ENCODE measurements at places on chromosomes 16 and 17. TPM values are rescaled to one million over a fixed set of nuclear protein-coding genes. Genes with fewer than 3 reads are reported as not detected.

GRCh38 chr16:73482310-73482709 is 434.4 kb upstream of the ZFHX3 start:
- DNase-seq: no peak

- no peak for DNase-seq
Measured at GRCh38 chr17:56756536-56756935, 77.2 kb downstream of the C17orf67 start.

ABI3 gene
- 57.8 TPM for total RNA-seq

- DNase-seq: peak; percentile 68
Measured at GRCh38 chr17:19762515-19762961, 14.4 kb upstream of the ALDH3A1 start.

MRPL38 gene
- total RNA-seq: 128 TPM

- DNase-seq: no peak
Measured at GRCh38 chr16:86069736-86070298, 170.9 kb downstream of the IRF8 start.

CCL17 gene
- total RNA-seq: not detected

RPA1 gene
- 64.4 TPM for total RNA-seq

DNA sequence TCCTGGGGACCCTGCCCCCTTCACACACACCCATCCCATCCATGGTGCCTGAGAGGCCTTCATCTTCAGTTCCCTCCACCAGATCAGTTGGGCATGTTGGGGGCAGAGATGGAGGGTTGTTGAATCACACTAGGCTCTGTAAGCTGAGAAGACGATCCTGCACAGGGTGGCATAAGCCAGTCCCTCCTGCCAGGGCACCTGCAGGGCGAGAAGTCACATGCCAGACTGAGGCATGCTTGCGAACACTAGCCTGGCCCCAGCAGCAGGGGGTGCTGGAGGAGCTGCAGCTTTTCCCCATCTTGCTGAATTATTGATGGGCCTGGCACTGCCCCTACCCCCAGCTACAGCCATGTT is 6.1 kb upstream of the TBX2 start:
- DNase-seq: no peak

DNA sequence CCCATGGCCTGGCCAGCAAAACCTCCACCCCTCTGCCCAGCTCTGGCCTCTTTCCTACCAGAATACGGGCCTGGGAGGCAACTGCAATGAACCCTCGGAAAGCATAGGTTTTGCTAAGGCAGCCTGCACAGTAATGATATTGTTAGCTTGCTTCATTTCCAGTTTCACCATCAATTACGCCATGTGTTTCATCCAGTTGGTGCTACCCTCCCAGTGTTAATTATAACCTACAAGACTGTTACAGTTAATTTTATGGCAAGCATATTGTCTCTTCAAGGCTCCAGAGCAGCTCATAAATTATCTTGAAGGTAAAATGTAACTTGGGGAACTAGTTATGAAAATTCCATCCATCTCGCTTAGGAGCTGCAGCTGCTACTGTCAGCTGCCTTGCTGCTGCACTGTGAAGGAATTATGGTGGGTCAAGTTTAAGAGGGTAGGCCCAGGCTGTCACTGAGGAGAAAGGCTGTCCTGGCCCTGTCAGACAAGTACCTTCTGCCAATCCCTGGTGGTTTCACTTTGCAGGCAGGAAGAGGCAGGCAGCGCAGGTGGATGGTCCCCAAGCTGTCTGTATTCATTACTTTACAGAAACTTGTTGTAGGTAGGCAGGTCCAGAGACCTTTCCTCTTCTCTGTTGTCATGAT is 242.9 kb downstream of the FTO start:
- no peak for DNase-seq

P2RX5 gene
- total RNA-seq: 94.5 TPM

CHST5 gene
- not detected for total RNA-seq

DNA sequence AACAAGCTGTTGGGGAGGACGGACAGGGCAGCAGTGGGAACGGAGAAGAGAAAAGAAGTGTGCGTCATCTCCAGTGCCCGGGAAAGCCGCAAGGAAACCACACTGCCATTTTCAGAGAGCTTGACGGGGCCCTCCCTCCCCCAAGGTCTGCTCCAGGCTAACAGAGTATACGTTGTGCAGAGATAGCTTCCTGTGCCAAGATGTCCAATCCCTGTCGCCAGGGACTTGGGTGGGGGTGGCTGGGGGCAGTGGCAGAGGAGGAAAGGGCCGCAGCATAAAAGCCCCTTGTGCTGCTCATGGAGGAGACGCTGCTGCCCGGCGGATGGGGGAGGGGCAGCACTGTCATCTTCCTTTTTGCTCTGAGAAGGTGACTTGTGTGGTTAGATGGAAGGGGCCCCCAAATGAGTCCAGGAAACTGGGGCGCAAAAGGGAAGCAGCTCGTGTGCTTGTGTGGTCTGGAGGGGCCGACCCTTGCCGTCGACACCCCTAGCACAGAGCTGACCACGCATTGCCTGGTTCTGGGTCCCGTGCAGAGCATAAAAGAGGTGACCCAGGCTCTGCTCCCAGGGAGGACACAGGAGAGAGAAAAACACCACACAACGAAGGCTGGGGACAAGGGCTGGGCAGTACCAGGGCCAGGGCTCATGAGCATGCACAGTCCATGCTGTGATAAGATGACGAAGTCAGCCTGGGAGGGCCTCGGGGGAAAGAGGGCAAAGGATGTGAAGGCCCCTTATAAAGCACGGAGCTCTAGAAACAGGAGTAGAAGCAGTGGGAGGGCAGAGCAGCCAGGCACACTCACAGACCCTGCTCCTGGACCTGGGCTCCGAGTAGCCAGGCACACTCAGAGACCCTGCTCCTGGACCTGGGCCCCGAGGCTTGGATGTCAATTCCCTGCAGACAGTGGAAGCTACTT is 372.7 kb downstream of the SLC39A11 start:
- peak; percentile 39 for DNase-seq

ST6GALNAC1 gene
- total RNA-seq: 1.4 TPM

- no peak for DNase-seq
Measured at GRCh38 chr17:82078433-82078832, 12.8 kb upstream of the DUS1L start.

DNA sequence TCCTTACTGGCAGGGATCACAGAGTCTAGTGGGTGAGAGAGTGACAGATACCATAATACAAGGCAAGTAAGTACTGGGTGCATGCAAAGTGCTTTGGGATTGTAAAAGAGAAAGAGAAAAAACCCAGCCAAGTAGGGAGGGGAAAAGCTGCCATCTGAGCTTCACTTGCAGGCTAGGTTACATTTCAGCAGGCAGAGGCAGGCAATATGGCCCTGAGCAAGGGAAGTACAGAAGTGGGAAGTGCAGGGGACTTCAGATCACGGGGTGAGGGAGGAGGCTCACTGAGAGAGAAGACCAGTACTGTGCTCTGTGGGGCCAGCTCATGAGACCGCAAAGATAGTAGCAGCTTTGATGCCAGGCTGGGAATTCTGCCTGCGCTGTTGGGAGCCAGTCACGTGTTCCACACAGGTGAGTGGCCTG is 230.6 kb downstream of the MSI2 start:
- DNase-seq: no peak

DNA sequence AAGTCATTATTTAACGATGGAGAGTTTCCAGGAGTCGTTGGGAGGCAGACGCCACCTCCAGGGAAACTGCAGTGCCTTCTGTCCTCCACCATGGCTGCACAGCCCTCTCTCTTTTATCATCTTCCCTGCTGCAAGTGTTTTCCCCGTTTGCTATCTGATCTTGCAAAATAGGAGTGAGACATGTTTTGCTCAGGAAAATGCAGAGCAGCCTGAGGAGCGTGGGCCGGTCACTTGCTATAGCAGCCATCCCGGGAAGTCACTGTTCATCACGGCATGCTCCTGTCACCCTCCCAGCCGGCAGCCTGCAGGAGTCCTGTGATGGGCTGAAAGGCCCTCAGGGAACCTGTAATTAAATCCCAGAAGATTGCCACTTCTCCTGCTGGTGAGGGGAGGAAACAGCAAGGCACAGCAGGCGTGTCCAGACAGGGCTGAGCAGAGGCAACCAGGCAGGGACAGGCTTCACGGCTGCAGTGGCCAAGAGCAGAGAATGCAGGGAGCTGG is 143.1 kb downstream of the GSG1L start:
- no peak for DNase-seq

DNA sequence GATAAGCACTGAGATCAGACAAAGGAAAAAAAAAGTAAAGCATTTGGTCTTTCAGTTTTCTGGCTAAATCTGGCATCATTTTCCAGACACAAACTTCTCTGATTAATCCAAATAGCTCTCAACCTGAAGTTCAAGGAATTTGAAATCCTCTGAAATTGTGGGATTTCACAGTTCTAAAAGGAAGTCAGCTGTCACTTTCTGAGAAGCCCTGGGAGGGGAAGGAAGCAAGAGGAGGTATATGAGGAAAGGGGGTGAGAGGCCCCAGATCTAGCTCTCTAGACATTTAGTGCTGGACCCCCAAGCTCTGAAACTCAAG is 17.5 kb upstream of the HOXB9 start:
- DNase-seq: no peak

TPSB2 gene
- total RNA-seq: 5.3 TPM

MEIOC gene
- not detected for total RNA-seq

GRCh38 chr16:83810901-83811300 is 3.1 kb downstream of the HSBP1 start:
- DNase-seq: no peak

EPN3 gene
- total RNA-seq: not detected

DNA sequence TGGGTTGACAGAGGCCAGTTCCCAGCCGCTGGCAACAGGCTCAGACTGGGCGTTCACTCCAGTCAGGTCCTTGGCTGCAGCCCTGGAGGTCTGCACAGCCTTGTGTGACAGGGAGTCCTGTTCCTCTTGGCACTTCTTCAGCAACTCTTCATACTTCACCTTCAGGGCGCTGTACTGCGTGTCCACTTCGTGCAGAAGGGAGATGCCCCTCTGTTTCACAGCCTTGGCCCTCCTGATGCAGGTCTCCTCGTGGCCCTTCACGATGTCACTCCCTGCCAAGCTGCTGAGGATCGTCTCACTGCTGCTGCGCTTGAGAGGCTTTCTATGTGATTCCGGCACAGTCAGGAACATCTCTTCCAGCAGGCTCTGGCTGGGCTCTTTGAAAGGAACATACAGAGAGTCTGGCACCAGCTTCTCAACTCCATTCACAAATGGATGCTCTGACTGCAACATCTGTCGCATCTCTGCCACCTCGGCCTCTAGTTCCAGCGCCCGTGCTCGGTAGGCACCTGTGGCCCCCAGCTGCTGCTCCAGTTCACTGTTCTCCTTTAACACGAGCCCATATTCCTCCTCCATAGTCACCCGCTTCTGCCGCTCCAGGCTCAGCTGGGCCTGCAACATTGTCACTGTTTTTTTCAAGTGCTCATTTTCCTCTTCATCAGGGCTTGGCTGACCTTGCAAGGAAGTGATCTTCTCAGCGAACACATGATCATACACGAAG is 27.2 kb downstream of the CDR2 start:
- no peak for DNase-seq

CD300C gene
- total RNA-seq: 0.57 TPM

COQ7 gene
- 17.5 TPM for total RNA-seq

GRCh38 chr17:34401165-34401564 is 38.1 kb upstream of the CCL1 start:
- DNase-seq: no peak

MYH3 gene
- 7.6 TPM for total RNA-seq

CHST4 gene
- not detected for total RNA-seq

GRCh38 chr16:30748634-30749445 is 615 bp downstream of the PHKG2 start:
- DNase-seq: no peak

TEKT1 gene
- total RNA-seq: not detected

DNA sequence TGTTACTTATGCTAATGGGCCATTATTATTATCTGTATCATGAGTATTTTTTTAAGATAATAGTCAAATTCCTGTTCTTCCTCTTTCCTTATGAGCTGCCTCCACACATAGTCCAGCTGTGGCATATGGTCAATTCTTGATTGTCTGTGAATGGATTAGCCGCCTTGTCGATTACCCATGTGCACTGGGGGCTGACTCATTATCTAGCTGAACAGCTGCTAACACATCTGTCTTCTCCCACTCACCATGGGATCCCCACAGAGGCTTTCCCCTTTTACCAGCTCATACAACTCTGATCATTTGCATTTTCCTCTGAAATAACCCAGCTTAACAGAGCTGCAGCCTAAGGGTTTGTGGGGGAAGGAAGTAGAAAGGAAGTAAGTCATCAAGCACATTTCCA is 915.0 kb downstream of the CDH11 start:
- DNase-seq: no peak

DNA sequence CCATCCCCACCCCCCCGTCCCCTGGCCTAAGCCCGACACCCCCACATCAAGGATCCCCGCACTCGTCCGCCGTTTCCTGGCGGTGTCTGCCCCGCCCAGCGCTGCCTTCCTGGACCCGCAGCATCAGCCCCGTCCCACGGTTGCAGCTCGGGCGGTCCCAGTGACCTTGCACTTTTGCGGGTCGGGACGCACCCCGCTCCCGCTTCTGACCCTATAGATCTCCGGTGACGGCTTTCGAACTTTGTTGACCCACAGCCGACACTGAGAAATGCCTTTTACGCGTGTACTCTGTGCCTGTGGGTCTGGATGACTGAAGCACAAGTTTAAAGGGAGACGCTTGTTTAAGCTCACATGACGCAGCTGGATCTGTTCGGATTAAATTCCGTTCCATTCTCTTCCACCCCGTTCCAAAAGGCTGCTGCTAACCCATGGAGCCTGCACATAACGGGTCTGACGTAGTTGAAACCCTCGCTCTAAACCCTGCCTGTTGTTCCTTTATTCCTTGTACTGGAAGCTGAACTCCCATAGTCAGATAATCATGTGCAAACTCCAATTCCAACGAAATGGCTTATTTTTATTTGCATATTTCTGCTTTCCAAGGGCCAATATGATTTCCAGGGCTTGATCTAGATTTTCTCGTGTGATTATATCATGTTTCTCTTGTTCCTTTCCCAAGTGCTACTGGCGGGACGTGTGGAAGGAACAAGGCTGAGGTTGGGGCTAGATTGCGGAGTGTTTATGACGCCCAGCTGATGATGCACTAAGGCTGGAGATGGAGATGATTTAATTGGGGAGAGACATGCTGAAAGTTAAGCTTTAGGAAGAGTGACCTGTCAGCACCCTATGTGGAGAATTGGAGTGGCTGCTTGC is 834 bp downstream of the FLYWCH1 start:
- DNase-seq: peak; percentile 34

MAPT gene
- total RNA-seq: 1.1 TPM

DNA sequence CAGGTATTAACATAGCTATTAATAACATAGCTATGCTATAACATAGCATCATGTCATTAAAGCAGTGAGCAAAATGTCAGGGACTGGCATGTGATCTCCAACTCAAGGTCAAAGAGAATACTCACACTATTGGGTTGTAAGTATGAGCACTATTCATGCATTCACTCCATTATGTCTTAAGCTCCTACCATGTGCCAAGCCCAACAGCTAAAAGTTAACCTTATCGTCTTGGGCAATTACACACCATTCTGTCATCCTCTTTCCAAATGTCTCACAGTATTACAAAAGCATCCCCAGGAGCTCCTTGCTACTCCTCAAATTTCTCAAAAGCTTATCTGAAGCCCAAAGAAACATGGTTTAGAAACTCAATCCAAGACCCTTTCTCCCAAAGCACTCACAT is 22.0 kb upstream of the NOG start:
- DNase-seq: no peak

GRCh38 chr16:55494994-55495421 is 13.9 kb upstream of the LPCAT2 start:
- no peak for DNase-seq
